ENCODE measurements at places on chromosomes 6 and 20.

DNA sequence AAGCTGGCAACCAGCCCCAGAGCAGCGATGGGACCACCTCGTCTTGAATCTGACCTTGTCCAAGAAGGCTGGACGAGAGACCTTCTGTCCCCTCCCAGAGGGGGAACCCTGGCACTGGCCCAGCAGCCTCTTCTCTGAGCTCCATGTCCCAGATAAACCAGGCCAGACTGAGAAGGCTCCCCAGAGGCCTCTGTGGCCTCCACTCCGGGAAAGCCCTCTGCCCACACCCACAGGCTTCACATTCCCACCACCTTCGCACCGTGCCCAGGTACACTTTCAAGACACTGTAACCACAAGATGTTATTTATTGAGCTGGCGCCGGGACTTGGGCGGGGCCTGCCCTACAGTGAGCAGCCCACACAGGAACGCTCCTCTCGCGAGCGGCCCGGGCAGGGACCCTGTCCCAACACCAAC, 33.2 kb downstream of the ADA start:
- no peak for DNase-seq

- DNase-seq: no peak
Measured at GRCh38 chr6:5984150-5985089, 22.3 kb downstream of the NRN1 start.

- DNase-seq: no peak
Measured at GRCh38 chr6:90805619-90806155, 218.8 kb upstream of the MAP3K7 start.

DNA sequence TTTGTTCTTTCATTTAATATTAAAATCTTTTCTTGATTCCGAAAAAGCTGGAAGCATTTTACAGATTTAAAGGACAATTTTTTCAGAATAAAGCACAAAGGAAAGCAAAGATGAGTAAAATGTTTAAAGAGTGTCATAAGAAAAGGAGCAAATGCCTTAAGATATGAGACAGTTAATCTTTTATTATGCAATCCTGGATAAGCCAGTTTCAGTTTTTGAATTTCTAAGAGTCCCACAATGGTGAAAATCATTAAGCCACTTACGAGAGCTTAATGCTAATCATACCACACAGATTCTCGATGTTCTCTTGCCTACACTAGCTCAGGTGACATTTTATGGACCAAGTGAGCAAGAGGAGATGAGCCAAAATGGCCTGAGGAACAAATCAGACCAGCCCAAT, 103.7 kb upstream of the RNF217 start:
- no peak for DNase-seq

Data from femur (tissue), 1 donor.